ENCODE measurements at places on chromosomes 12 and 14.

GRCh38 chr12:92585115-92585727 is 117.6 kb upstream of the PLEKHG7 start:
- DNase-seq, result no peak

GRCh38 chr14:28758253-28758884 is 8.2 kb upstream of the FOXG1 start:
- no peak for DNase-seq

DNA sequence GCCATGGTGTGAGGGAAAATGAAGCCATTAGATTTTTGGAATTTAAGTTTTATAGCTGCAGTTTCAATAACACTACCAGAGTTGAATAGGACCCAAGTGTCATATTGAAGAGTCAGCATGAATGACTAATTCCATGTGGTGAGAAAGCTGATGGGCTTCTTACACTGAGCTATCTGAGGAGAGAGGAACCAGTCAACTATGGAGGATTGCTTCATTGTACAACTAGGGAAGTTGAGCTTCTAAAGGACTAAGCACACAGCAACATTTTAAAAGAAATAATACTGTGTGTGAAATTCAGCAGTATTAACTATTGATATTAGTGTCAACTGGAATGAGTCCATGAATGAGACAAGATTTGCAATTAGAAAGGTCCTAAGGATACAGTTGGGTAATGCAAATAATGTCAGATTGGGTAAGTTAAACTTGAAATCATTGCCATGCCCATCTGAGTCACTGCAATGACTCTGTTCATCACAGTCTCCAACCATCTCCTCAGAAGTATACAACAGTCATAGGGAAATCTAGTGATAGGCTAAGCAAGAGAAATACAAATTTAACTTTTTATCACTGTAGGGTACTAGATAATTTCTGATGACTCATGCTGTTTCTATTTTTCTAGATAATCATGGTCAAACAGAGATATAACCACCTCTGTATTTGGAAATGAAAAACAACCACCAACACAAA is 394.2 kb downstream of the FSCB start:
- no peak for DNase-seq

DNA sequence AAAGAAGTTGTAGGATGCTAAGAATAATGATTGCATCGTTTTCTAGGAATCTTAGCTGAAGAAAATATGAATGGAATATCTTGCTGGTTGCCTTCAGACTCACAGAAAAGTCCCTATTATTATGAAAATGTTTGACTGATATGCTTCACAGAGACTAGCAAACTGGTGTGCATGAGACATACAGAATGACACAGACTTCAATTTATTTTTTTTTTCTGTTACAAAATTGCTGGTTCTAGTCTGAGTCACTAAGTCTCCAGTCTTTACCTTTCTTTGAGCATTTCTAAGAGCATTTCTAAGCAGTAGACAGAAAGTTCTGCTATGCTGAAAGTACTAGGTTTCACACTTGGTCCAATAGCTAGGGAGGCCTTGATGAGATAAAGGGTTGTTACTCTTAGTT is 377.6 kb upstream of the ATP2B1 start:
- DNase-seq, result no peak

DNA sequence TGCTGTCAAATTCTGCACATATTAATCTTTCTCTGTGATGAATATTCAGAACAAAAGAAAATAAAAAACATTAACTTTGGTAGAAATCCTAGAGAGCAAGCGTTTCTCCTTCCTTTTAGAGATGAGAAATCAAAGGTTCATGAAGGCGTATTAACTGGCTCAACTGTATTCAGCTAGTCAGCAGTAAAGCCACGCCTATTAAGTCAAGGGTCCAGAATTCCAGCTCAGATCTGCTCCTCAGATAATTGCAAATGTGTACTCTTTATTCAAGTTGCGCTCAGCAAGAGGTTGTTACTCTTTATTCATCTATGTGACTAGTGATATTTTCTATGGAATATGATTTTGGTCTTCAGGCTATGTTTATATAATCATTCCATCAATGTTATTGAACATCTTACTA is 13.1 kb upstream of the POC1B start:
- no peak for DNase-seq

DNA sequence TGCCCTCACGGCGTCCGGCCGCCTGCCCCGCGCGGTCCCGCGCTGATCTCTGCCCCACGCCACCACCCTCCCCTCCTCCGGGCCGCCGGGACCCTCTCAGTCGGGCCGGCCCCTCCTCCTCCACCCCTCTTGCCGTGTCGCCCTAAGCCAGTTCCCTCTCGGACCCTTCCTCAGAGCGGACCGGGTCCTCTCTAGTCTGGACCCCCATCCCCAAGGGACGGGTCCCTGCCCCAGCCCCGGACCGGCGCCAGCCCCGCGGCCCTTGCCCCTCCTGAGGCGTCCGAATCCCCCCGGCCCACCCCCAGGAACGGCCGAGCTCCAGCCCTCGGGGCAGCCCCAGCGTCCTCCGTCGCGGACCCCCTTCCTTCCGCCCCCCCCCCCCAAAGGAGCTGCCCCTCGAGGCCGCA is 485 bp downstream of the PPP4R4 start:
- DNase-seq, result no peak

DNA sequence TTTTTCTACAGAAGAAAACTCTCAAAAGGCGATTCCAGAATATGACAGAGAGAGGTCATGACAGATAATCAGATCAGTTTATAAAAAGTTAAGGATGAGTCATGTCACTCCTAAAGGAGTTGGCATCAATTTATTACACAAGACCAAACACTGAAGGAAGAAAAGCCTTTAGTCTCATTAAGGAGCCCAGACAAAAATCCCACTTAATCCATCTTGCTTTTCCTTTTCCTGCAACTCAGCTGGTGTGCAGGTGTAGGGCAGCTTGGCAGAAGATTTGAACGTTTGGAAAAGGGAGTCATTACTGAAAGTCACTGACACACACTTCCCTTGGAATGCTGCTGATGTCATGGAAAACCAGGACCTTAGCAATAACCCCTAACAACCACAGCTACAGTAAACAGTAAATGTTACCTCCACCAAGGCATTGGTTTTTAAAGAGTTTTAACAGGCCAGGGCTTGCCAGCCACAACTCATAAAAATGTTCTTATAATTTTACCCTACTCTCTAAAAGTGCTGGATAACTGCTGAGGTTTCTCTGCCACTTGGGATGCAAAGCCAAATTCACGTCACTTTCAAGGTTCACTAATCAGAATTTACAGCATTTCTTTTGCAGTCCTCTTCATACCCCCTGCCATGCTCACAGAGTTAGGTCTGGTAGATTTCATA is 320.6 kb downstream of the RAD51B start:
- DNase-seq, result no peak

GRCh38 chr12:109735825-109736551 is 22.4 kb downstream of the FAM222A start:
- no peak for DNase-seq

GRCh38 chr14:51211149-51211548 is 28.9 kb upstream of the TMX1 start:
- DNase-seq, result no peak

GRCh38 chr12:109743076-109743910 is 29.7 kb downstream of the FAM222A start:
- no peak for DNase-seq

- DNase-seq, result no peak
Observed at GRCh38 chr14:31692376-31692781, 131.2 kb downstream of the NUBPL start.

DNA sequence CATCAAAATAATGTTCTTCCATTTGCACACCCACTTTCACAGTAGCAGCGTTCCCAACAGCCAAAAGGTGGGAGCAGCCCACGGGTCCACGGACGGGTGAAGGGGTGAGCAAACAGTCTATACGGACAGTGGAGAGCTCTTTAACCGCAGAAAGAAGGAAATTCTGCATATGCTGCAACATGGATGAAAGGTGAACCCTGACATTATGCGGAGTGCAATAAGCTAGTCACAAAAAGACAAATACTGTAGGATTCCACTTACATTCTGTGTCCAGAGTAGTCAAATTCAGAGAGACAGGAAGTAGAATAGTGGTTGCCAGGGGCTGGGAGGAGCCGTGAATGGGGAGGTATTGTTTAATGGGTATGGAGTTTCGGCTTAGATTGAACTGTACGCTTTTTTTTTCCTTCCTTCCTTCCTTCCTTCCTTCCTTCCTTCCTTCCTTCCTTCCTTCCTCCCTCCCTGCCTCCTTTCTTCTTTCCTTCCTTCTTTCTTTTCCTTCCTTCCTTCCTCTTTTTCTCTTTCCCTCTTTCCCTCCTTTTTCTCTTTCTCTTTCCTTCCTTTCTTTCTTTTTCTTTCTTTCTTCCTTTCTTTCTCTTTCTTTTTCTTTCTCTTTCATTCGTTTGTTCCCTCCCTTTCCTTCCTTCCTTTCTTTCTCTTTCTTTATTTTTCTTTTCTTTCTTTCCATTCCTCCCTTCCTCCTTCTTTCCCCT is 15.8 kb upstream of the ANKRD9 start:
- DNase-seq, result no peak

- no peak for DNase-seq
Observed at GRCh38 chr12:93413064-93413463, 28.7 kb downstream of the UBE2N start.

- DNase-seq, result no peak
Observed at GRCh38 chr12:38541849-38542248, 225.3 kb downstream of the ALG10B start.

DNA sequence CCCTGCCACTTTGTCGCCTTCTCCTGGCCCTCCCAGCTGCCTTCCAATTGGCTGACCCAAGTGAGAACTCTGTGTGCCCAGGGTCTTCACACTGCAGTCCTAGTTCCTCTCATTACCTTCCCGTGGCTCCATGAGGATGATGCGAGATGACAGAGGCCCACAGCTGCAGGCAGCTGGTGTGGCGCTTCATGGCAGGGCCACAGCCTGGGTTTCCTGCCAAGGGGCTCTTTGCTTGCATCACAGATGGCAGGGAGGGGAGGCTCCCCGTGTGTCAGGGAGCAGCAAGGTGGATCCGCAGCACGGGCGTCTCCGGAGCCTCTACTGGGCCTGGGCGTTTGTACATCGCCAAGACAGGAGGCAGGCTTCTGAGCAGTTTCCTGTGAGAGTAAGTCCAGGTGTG is 28.9 kb downstream of the DEGS2 start:
- no peak for DNase-seq

DNA sequence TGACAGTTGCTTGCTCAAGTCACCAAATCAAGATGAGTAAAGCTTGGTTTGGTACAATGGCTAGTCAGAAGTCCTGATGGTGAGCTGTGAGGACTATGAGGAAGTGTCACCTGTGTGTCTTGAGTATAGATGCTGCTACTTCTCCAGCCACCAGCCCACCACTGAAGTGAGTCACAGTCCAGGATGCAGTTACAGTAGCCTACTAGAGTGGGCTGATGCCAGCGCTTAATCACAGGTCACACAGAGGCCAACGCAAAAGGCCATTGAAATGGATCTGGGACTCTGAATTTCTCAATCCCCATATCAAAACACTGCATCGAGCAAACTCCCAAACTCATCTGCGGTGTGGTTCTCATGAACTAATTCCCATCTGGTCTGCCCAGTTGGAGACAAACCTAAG is 223.1 kb downstream of the ANO6 start:
- DNase-seq, result no peak

All from stimulated activated effector memory CD8-positive, alpha-beta T cell treated with anti-CD3 and anti-CD28 coated beads, Interleukin-12 subunit alpha, Interleukin-12 subunit beta, amount 100 ng/mL, for 72 hours (primary cell).